Subcutaneous adipose tissue (tissue), 4 donors: ENCODE measurements at places on chromosomes 12 and 14. TPM values are rescaled to one million over a fixed set of nuclear protein-coding genes. Genes with fewer than 3 reads are reported as not detected.

DAO gene
- total RNA-seq = not detected

POLE2 gene
- 1.1 TPM for total RNA-seq

DGKA gene
- 16.1 TPM for total RNA-seq

OAS2 gene
- 9.9 TPM for total RNA-seq

SIX6 gene
- total RNA-seq = not detected
